ENCODE measurements at places on chromosomes 6 and 20.

DNA sequence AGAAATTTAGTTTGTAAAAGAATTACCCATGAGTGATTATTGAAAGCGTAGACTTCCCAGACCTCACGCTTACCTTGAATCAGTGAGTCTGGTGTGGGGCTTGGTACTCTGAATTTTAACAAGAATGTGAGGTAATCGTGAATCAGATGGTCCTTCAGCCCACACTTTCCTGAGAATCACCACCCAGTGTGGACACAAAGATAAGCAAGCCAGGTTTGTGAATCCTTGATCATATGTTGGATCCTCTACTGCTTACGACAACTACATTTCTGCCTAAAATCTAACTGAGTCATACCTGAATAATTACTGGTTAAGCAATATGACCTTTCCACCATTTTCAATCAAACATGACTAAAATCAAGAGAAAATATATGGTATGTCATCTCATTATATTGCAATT is 589.3 kb downstream of the TFAP2A start:
- no peak for DNase-seq

GRCh38 chr6:131183427-131184095 is 48.3 kb downstream of the AKAP7 start:
- no peak for DNase-seq

- no peak for DNase-seq
Observed at GRCh38 chr6:91523511-91523910, 936.6 kb upstream of the MAP3K7 start.

DNA sequence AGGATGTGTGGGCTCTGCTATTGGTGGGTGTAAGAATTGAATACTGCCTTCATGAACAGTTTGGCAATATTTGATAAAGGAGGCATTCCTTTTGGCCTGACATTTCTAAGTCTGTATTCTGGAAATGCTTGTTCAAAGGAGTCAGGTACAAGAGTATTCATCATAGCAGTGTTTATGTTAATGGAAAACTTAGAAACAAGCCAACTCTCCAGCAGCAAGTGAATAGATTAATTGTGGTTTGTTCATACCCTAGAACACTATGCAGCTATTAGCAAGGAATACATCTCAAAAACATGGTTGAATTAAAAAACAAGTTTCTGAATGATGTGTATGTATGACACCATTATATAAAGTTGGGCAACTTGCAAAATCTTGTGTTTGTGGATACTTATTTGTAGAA is 195.8 kb downstream of the ZFAND3 start:
- DNase-seq, result no peak

DNA sequence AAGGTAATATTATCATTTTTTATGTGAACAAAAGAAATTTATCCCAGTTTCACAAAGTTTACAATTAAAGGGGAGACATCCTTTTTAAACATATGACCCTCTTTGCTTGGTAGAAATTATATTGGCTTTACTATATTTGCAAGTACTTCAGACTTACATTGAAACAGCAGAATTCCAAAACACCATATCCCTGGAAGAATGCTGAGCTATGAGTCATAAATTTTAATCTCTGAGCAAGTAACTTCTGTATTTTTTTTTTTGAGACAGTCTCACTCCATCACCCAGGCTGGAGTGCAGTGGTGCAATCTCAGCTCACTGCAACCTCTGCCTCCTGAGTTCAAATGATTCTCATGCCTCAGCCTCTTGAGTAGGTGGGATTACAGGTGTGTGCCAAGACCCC is 240.4 kb downstream of the TBC1D32 start:
- no peak for DNase-seq

DNA sequence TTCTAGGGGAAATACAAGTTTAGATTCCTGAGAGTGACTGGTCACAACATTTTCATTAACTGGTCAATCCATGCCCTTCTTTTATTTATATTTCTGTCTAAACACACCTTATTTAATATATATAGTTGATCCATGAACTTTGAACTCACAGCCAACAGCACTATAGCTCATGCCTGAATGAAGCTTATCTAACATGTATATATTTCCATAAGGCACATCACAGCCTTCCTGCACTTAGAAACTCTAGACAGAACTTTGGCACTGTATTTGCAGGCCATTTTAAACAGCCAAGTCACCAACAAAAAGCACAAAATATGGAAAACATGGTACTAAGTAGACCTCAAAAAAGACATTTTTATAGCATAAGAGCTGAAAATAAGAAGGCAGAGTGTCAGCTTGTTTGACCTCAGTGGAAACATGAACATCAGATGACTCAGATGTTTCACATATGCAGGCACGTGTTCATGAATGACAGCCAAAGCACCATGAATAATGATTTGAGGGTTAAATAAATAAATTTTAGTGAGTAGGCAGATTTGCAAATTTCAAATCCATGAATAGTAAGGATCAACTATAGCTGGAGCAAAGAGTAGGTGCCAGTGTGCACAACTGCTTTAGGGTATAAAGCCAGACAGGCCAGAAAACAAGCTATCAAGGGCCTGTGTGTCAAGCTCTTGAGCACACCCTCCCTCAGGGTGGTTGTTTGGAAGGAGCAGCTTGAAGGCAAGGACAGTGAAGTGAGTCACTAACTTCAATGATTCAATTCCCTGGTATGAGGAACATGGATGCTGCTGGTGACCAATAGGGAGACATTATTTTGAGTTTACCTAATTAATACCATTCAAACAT is 88.9 kb upstream of the NT5E start:
- no peak for DNase-seq

DNA sequence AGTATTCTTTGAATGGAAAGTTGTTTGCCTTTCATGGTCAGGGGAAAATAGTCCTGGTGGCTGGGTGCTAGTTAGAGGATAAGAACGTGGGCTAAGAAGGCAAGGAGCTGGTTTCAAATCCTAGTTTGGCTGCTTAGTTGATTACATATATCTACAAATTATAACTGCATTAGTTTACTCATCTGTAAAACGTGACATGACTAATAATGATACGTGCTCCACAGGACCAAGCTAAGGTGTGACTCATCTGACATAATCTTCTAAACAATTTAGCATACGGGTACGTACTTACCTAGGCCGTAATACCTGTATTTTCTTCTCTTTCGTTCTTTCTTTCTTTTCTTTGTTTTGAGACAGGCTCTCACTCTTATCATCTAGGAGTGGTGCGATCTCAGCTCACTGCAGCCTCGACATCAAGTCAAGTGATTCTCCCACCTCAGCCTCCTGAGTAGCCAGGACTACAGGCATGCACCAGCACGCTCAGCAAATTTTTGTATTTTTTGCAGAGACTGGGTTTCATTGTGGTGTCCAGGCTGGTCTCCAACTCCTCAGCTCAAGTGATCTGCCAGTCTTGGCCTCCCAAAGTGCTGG is 1274.2 kb upstream of the GJE1 start:
- no peak for DNase-seq

GRCh38 chr6:43812850-43813578 is 43.0 kb downstream of the VEGFA start:
- peak; percentile 57 for DNase-seq

- DNase-seq, result peak; percentile 71
Observed at GRCh38 chr6:146857180-146857979, 258.6 kb downstream of the ADGB start.

DNA sequence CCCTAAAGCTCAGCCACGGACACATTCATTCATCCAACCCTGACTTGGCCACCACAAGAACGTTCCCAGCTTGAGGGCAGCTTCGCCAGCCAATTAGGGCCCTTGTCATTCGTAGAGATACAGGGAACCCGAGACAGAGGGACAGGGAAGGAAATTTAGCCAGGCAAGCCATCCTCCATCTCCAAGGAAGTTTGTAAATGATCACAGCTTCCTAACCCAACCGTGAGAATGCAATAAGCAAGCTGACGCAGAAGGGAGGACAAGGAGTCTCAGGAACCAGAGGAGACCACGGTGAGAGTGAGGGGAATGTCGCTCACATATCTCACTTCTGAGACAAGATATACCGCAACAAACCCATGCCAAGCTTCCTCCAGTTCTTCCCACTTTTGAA is 1.4 kb downstream of the TRAM2 start:
- DNase-seq, result no peak

DNA sequence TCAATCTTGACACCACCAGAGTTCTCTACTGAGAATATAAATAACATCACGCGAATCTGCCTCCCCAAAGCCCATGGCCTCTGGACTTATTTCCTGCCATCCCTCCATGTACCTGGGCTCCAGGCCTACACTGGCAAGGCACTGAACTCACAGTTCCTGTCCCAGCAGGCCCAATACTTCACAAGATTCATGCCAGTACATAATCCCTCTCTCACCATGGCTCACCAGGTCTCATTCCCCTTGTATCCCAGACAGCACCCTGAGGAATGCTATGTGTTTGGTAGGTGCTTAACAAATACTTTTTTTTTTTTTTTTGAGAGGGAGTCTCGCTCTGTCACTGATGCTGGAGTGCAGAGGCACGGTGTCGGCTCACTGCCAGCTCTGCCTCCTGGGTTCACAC is 1.9 kb downstream of the KIF16B start:
- no peak for DNase-seq

- DNase-seq, result no peak
Observed at GRCh38 chr6:116255246-116255800, 1.4 kb upstream of the TSPYL4 start.

DNA sequence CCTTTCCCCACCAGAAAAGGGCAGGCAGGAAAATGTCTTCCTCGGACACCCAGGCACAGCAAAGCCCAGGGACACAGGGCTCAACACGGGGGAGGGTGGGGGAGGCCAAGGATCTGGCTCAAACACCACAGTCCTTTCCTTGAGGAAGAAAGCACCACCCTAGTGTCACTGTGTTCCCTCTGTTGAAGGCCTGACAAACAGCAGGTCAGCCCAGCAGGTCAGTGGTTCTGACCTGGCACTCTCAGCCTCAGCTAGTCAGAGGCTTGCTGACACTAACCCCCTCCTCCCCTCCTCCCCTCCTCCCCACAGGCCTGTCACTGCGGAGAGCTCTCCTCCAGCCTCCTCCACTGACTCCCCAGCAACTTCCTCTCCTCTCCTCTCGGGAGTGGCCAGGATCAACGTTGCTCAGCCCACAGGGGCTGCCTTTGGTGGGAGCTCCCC is 239.6 kb downstream of the LRFN2 start:
- no peak for DNase-seq

GRCh38 chr6:139007428-139007827 is 19.4 kb upstream of the REPS1 start:
- DNase-seq, result no peak

DNA sequence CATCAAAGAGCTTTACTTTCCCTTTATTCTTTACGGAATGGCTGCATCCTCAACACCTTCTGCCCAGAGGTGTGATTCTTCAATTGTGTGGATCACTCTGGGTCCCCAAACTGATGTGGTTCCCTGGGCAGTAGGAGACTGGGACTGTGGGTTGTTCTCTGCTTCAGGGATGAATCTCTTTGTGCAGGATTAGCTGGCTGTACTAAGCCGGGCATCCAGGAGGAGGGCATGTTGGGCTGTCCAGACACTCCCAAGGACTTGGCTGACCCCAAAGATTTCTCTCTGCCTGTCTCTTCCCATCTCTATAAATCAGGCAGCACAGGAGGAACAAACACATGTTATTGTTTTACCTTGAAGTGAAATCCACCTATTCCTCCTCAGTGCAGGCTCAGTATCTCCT is 15.3 kb downstream of the FARS2 start:
- DNase-seq, result no peak

DNA sequence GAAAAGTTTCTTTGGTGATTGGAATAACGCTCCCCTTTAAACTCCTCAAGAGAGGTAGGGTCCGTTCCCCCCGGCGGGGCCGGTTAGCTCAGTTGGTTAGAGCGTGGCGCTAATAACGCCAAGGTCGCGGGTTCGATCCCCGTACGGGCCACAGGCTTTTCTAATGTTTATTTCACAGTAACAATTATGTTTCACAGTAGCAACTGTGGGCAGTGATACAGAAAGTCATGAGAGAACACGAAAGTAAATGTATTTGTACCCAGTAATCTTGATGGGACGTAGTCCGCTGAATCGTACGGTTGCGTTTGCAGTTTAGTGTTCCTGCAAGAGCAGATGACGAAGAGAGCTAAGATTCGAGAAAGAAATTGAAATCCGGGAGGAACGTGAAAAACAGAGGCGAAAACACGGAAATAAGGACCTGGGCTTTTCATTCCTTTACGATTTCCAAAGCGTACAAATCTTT is 505.5 kb downstream of the PRIM2 start:
- no peak for DNase-seq

DNA sequence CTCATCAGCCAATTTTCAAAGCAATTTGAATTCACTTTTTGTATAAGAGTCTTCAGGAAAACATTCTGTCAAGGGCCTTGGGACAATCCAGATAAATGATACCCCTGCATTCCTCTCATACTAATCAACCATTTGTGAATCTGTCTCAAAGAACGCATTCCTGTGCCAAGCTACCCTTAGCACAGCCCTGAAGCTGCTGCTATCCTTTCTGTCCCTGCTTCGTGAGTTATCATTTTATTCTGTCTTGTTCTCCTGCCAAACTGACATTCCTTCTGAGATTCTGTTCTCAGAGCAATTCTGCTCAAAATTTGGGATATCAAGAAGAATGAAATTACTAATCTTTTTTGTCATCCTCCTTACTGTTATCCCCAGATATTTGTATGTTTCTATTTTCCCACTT is 213.9 kb upstream of the STXBP5 start:
- no peak for DNase-seq

- no peak for DNase-seq
Observed at GRCh38 chr6:116522896-116523295, 11.5 kb downstream of the CALHM5 start.

GRCh38 chr20:16007962-16008361 is 565.3 kb downstream of the KIF16B start:
- no peak for DNase-seq

- no peak for DNase-seq
Observed at GRCh38 chr6:108419934-108420609, 125.2 kb downstream of the AFG1L start.

GRCh38 chr6:125099211-125100073 is 54.1 kb upstream of the TPD52L1 start:
- peak; percentile 23 for DNase-seq

- no peak for DNase-seq
Observed at GRCh38 chr20:32749914-32750637, 6.8 kb upstream of the COMMD7 start.

- DNase-seq, result peak; percentile 49
Observed at GRCh38 chr6:107819964-107820337, 4.2 kb downstream of the SCML4 start.

DNA sequence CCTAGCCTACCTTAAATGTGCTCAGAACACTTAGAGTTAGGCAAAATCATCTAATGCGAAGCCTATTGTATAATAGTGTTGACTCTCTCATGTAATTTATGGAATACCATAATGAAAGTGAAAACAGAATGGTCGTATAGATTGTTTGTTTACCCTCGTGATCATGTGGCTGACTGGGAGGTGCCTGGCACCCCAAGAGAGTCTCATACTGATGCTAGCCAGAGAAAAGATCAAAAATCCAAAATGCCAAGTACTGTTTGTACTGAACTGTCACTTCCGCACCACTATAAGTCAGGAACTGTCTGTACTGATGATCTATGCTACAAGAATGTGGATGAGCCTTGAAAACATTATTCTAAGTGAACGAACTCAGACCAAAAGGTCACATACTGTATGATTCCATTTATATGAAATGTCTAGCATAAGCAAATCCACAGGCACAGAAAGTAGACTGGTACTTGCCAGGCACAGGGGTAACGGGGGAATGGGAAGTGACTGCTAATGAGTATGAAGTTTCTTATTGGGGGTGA is 22.4 kb downstream of the ZMYND8 start:
- DNase-seq, result no peak

GRCh38 chr6:43399932-43400487 is 27.3 kb upstream of the ABCC10 start:
- no peak for DNase-seq

GRCh38 chr20:47878601-47879027 is 93.3 kb upstream of the SULF2 start:
- no peak for DNase-seq

GRCh38 chr6:139655783-139656705 is 281.6 kb upstream of the CITED2 start:
- DNase-seq, result no peak

GRCh38 chr6:68229566-68229965 is 405.5 kb upstream of the ADGRB3 start:
- DNase-seq, result no peak
